Fibroblast of skin of right biceps (primary cell): ENCODE measurements at places on chromosomes 11 and 22.

DNA sequence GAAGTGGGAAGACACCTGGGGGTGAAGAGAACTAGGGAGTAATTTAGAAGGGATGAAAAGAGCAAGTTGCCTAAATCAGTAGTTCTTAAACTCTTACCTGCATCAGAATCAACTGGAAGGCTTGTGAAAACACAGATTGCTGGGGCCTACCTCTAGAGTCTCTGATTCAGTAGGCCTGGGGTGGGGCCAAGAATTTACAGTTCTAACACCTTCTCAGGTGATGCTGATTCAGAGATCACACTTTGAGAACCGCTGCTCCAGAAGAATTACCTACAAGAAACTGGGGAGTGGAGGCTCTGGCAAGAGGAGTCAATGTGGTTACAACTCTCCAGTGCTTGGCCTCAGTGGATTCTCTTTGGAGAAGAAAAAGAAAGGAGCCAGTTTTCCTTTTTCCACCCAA, 128.7 kb downstream of the C11orf58 start:
- DNase-seq, result no peak

GRCh38 chr22:36440429-36441002, 40.9 kb downstream of the TXN2 start:
- no peak for DNase-seq

DNA sequence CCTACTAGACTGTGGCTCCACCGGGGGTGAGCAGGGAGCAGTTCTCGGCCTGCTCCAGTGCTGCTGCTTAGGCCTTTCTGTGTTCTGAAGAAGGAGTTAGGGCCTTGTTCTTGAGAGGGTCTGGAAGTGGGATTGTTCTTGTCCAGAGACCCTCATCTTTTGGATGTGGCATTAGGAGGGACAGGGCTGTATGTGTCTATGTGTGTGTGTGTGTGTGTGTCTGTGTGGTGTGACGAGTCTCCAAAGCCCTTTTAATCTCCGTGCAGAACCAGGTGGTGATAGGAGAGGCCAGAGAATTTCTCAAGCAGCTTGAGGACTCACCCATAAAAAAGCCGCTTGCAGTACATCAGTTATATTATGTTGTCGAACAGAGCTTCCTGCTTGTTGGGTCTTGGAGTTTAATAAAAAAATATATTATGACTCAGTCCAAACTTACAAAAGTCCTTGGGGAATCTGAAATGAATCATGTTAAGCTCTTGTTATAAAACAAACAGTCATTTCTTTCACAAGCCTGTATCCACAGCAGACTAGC, 196.5 kb downstream of the TENM4 start:
- DNase-seq, result peak; percentile 95

- peak; percentile 59 for DNase-seq
These were observed 2.3 kb upstream of the TYMP start for GRCh38 chr22:50531962-50532674.

- DNase-seq, result no peak
These were observed 41.1 kb downstream of the PDGFD start for GRCh38 chr11:104122836-104123235.

GRCh38 chr11:78773077-78773476, 198.4 kb upstream of the NARS2 start:
- no peak for DNase-seq

DNA sequence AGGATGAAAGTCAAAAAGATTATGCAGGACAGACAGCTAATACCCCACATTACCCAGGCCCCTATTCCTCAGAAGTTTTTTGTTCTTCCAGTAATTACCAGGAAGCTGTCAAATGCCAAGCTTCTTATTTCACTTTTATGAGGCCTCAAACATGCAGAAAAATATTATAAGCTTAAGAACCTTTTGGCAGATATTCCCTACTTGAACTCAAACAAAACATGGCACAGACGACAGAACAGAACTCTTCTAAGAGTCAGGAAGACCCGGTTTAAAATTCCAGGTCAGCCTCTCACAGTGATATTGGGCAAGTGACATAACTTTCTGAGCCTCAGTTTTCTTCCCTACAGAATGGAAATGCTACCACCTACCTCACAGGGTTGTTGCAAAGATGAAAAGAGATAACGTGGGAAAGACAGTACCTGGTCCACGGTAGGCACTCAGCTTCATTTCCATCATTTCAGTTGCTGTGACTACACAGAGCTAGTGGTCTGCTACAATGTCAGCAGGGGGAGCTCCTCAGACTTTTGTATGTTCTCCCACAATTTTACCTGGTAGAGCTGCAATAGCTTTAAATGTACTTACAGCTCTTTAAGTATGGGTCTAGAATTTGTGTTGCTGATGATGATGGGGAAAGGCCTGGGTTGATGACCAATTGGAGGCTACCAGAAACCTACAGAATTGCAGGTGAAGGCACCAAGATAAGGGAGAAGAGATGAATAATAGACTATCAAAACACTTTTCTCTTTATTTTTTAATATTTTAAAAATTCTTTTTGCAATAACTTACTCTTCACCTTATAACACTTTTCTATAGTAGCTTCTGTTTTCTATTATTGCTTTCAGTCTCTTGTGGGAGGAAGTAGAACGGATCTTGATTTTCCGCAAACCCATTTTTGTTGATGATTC, 98.3 kb upstream of the CHRM4 start:
- peak; percentile 50 for DNase-seq

- no peak for DNase-seq
These were observed 725.9 kb upstream of the CCDC179 start for GRCh38 chr11:23586173-23586572.

- DNase-seq, result no peak
These were observed 84.7 kb upstream of the HEPHL1 start for GRCh38 chr11:93936460-93936859.
